Ovary (tissue), 10 donors: ENCODE measurements at places on chromosomes 16 and 17. TPM values are rescaled to one million over a fixed set of nuclear protein-coding genes. Genes with fewer than 3 reads are reported as not detected.

RHBDL1 gene
- 1.3 TPM for total RNA-seq

PITPNM3 gene
- total RNA-seq = 30.3 TPM

KRTAP1-5 gene
- not detected for total RNA-seq

CXCL16 gene
- total RNA-seq = 25.4 TPM

CLEC18A gene
- 1.2 TPM for total RNA-seq

MPRIP gene
- total RNA-seq = 251 TPM

SEPTIN1 gene
- 1.5 TPM for total RNA-seq

KRTAP4-9 gene
- total RNA-seq = not detected

FKBP10 gene
- 103 TPM for total RNA-seq

DNA sequence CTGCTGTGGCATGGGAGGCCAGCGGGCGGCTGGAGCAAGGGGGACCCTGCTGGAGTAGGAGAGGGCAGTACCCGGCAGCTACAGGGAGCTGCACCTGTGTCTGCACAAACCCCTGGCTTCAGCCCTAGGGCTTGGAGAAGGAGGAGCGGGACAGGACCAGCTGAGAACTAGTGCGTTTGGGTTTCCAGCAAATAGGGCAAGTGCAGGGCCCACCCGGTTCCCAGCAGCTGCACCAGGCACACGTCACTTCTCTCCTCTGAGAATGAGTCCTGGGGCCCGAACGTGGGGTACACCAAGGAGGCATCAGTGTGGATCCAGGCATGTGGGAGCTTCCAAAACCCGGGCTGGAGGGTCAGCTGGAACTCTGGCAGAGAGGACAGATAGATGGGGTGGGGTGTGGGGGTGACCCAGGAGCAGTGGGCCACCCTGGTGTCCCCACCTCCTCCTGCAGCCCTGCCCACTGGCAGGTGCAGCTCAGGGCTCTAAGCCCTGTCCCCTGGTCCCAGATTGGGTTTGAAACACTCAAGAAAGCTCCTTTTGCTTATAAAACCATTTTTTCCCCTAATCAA lies 5.6 kb downstream of the C16orf89 start:
- no peaks in the 10 kb centered on the region for H3K4me1 ChIP-seq
- H3K4me3 ChIP-seq = no peak overlapping the region
- no peak for DNase-seq
- no peak overlapping the region for H3K27ac ChIP-seq
- no peaks in the 10 kb centered on the region for H3K36me3 ChIP-seq

- no peaks in the 10 kb centered on the region for H3K36me3 ChIP-seq
- no peaks in the 10 kb centered on the region for H3K27me3 ChIP-seq
- no peaks in the 10 kb centered on the region for H3K4me1 ChIP-seq
- H3K27ac ChIP-seq = no peak overlapping the region
- DNase-seq = no peak
Measured at GRCh38 chr17:11991461-11991860, 5.8 kb downstream of the ZNF18 start.

- H3K4me1 ChIP-seq = no peaks in the 10 kb centered on the region
- H3K27me3 ChIP-seq = no peaks in the 10 kb centered on the region
- no peak for DNase-seq
- no peak overlapping the region for H3K27ac ChIP-seq
- peak overlapping the region; percentile 55 for H3K4me3 ChIP-seq
Measured at GRCh38 chr16:72786606-72787005, 261.3 kb downstream of the ZFHX3 start.

DNA sequence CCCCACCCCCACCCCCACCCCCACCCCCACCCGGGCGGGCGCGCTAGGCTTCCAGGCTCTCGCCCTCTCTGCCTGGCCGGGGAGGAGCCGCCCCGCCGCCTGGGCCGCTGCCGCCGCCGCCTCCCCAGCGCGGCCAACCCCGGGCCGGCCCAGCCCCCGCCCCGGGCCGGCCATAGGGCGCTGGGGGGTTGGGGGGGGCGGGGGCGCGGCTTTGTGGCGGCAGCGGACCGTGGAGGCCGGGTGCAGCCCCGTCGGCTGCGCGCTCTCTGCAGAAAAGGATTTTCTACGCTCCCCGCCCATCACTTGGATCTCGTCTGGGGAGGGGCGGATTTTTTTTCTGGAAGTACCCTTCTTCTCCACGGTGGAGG lies 230.9 kb downstream of the MRTFB start:
- H3K36me3 ChIP-seq = no peaks in the 10 kb centered on the region
- DNase-seq = no peak
- H3K4me3 ChIP-seq = peak overlapping the region; percentile 75
- peaks cover 3% of the 10 kb centered on the region for H3K4me1 ChIP-seq
- H3K27me3 ChIP-seq = no peaks in the 10 kb centered on the region

DNA sequence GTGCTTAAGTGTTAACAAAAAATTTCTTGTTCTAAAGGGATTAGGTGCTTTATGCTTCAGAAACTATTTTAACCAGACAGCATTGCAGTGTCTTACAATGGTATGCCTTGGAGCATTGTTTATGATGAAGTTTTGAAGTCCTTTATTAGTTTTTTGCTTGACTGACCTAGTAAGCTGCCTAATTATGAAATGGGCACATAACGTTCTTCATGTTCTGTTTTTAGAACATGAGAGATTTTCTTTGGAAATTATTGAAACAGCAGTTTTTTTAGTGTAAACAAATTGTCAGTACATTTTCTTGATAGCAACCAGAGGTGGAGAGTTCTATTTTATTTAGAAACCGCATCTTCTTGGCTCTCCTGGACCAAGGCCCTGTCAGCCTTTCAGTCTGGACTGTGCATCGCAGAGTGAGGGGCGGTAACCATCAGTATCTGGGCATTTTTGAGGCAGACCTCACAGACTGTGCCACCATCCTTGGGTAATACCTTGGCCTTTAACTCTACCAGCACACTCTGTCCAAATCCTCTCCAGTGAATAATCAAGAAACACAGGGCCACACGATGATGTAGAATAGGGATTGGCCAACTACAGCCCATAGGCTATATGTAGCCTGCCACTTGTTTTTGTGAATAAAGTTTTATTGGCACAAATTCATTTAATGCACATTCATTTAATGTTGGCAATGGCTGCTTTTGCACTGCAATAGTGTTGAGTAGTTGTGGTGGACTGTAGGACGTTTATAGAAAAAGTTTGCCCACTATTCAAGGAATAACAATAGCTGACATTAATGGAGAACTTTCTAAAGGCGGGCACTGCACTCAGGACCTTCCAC lies 81.1 kb downstream of the VPS35L start:
- no peaks in the 10 kb centered on the region for H3K36me3 ChIP-seq
- H3K4me3 ChIP-seq = no peak overlapping the region
- H3K27me3 ChIP-seq = no peaks in the 10 kb centered on the region
- H3K4me1 ChIP-seq = peaks cover 1% of the 10 kb centered on the region
- H3K27ac ChIP-seq = no peak overlapping the region
- DNase-seq = no peak

DNA sequence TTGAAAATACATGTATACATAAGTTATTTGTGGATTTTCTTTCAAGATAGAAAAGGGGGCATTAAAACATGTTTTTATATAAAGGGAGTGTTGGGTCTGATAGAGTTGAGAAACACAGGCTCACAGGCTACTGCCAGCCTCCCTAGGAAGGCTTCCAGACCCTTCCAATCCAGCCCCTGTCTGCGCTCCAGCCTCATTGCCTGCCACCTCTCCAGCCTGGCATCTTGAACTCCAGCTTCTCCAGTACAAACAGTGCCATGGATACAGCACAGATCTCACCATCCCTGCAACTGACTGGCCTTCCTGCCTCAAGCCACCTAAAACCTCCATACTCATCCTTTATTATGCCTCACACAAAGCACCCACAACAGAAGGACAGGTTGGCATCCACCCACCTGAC lies 40.7 kb downstream of the CCDC182 start:
- no peaks in the 10 kb centered on the region for H3K36me3 ChIP-seq
- no peaks in the 10 kb centered on the region for H3K27me3 ChIP-seq
- H3K4me1 ChIP-seq = no peaks in the 10 kb centered on the region

- no peak for DNase-seq
- no peak overlapping the region for H3K27ac ChIP-seq
- no peaks in the 10 kb centered on the region for H3K36me3 ChIP-seq
- peaks cover 7% of the 10 kb centered on the region for H3K4me1 ChIP-seq
- no peaks in the 10 kb centered on the region for H3K27me3 ChIP-seq
- H3K4me3 ChIP-seq = no peak overlapping the region
Measured at GRCh38 chr17:1985686-1986085, 39.4 kb downstream of the RTN4RL1 start.

GRCh38 chr16:57615813-57616212 lies 12.6 kb upstream of the ADGRG1 start:
- no peak overlapping the region for H3K27ac ChIP-seq
- H3K4me1 ChIP-seq = no peaks in the 10 kb centered on the region
- H3K27me3 ChIP-seq = no peaks in the 10 kb centered on the region
- DNase-seq = no peak
- H3K36me3 ChIP-seq = no peaks in the 10 kb centered on the region
- no peak overlapping the region for H3K4me3 ChIP-seq

GRCh38 chr16:48632137-48632774 lies 22.3 kb upstream of the N4BP1 start:
- no peaks in the 10 kb centered on the region for H3K4me1 ChIP-seq
- H3K27ac ChIP-seq = no peak overlapping the region
- DNase-seq = no peak

DNA sequence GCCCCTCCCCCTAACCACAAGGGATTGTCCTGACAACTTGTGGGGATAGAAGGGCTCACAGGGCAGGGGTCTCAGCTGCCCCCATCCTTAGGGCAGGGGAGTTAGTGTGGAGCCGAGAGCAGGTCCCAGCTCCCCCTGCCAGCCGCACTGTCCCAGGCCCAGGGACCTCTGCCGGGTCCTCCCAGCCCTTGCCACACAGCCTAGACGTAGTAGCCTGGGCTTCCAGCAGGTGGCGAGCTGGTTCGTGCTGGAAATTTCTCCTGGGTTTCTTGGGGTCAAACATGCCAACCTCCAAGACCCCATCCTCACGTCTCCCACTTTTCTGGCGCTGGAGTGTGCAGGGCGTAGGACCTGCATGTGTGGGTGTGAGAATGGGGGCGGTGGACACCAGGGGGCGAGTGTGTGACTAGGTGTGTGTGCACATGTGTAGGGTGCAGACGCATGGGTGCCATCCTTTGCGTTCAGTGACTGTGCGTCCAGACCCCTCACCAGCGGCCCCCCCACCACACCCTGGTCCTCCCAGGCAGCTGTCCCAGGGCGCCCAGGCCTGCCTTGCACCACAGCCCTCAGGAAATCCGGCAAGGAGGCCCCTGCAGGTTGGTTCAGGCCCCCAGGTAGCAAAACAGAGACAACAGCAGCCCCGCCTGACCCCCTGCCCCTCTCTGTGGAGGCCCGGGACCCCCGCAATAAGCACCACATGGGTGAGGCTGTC lies 29.5 kb downstream of the SBK1 start:
- no peaks in the 10 kb centered on the region for H3K36me3 ChIP-seq
- no peaks in the 10 kb centered on the region for H3K27me3 ChIP-seq
- no peaks in the 10 kb centered on the region for H3K4me1 ChIP-seq
- H3K27ac ChIP-seq = no peak overlapping the region
- no peak for DNase-seq
- H3K4me3 ChIP-seq = no peak overlapping the region

- H3K27ac ChIP-seq = no peak overlapping the region
- no peaks in the 10 kb centered on the region for H3K4me1 ChIP-seq
- no peak overlapping the region for H3K4me3 ChIP-seq
- no peak for DNase-seq
Measured at GRCh38 chr16:20084624-20085226, 11.0 kb upstream of the GPR139 start.

DNA sequence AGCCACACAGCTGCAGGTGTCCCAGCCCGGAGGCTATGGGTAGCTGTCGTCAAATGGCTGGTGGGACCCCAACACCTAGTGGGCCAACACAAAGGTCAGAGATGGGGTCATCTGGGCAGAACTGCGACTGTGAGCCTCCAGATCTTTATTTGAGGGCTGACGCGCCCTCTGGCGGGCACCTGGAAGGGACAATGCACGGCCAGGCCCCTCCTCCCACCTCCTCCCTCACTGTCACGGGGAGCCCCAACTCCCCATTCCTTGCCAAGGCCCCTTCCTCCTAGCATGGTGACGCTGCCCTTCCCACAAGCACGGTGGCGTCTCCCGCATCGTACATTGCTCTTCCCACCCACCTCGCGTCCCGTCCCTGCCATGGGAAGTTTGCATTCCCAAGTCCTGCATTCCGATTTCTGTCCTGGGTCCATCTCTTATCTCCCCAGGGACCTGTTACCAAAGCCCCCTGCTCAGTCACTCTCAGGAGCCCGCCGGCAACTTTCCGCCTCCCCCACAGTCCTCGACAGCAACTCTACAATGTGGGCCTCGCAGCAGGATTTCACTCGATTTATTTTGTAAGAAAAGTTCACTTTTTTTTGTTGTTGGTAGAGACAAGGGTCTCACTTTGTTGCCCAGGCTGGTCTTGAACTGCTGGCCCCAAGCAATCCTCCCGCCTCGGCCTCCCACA lies 1.0 kb downstream of the TLE7 start:
- H3K27me3 ChIP-seq = no peaks in the 10 kb centered on the region
- H3K4me1 ChIP-seq = no peaks in the 10 kb centered on the region
- no peak overlapping the region for H3K27ac ChIP-seq
- no peak overlapping the region for H3K4me3 ChIP-seq

DNA sequence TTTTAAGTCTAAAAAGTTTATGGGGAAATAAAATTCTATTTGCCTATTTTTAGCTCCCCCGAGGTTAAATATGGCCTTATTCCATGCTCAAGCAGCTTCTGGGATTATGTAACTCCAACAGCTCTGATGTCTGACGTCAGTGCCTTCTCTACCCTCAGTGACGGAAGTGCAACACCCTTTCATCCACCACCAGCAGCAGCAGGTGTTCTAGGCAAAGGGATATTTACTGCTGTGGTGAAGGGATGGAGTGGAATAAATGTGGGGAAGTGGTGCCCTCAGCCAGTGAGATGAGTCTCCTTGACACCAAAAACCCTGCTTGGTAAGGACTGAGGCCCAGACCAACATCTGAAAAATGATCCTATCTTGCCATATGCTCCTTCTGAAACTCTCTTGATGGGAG lies 247.4 kb downstream of the SHISA9 start:
- H3K4me1 ChIP-seq = no peaks in the 10 kb centered on the region
- H3K36me3 ChIP-seq = no peaks in the 10 kb centered on the region
- DNase-seq = no peak
- H3K4me3 ChIP-seq = no peak overlapping the region
- no peak overlapping the region for H3K27ac ChIP-seq

GRCh38 chr17:46108550-46109110 lies 84.6 kb downstream of the KANSL1 start:
- H3K4me1 ChIP-seq = peaks cover 20% of the 10 kb centered on the region
- no peak overlapping the region for H3K27ac ChIP-seq
- no peak overlapping the region for H3K4me3 ChIP-seq
- DNase-seq = no peak

DNA sequence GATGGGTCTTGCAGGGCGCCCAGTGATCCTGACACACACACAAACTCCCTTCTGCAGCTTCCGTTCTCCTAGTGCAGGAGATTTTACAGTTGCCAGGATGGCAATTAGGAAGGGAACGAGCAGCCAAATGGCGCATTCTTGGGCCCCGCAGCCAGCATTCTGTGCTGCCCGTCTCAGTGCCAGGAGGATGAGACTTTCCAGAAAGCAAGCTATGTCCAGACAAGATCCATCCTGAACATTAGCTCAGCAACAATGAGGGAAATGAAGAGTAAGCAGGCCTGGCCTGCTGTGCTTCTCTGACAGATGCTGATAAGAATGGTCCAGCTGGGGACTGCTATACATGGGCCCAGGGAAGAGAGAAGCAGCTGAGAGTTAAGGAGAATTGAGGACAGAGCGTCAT lies 16.5 kb downstream of the SPPL2C start:
- H3K36me3 ChIP-seq = no peaks in the 10 kb centered on the region
- H3K27ac ChIP-seq = no peak overlapping the region
- H3K27me3 ChIP-seq = no peaks in the 10 kb centered on the region
- no peak for DNase-seq
